A172 (cell line): ENCODE measurements at places on chromosomes 3 and 15. TPM values are rescaled to one million over a fixed set of nuclear protein-coding genes. Genes with fewer than 3 reads are reported as not detected.

DNA sequence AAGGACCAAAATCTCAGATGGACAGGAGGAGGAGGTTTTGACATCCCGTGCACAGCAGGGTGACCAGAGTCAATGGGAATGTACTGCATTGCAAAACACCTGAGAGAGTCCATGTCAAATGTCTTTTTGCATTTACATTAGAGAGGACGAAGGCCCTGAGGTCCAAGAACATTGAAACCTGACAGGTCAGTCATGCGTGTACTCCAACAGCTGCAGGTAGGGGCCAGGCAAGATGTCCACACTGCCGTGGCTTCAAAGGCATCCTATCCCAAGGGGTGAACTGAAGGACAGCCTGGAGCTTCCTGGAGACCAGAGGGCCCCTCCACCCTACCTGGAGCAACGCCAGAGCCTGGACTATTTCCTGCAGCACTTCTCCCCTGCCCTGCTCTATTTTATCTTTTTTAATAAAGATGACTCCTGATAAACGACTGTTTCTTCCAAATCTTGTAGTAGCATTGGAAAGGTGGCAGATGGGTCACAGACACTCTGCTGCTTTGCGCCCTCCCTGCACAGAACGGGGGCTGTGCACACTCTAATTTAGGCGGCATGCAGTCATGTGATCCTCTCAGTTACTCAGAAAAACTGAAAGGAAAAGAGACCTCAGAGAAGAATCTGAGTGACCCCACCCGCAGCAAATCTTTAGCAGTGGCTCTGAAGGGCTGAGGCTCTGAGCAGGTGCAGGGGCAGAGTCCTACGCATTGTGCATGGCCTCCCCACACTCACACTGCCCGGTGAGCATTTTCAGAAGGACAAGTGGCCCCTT lies 68.2 kb downstream of the HMCES start:
- peak; percentile 31 for DNase-seq

The SLC9C1 gene
- total RNA-seq = not detected in 2 replicates

The PCLAF gene
- total RNA-seq = 173 and 180 TPM in 2 replicates

GRCh38 chr3:74139648-74140047 lies 474.8 kb downstream of the CNTN3 start:
- DNase-seq = no peak

The CPNE9 gene
- not detected in 2 replicates for total RNA-seq

GRCh38 chr15:43791993-43792760 lies at the start of gene SERF2:
Gene SERF2, plus strand, starts transcription at chr15:43792320. Its CDS starts 57 bp downstream, at chr15:43792377.
- DNase-seq = peak; percentile 97
